Peyer's patch (tissue), 4 donors: ENCODE measurements at places on chromosomes 6 and 20. TPM values are rescaled to one million over a fixed set of nuclear protein-coding genes. Genes with fewer than 3 reads are reported as not detected.

The ARFGEF3 gene
- 8.9 TPM for total RNA-seq

The FAM83C gene
- not detected for total RNA-seq

The C6orf15 gene
- not detected for total RNA-seq

The FKBP1C gene
- not detected for total RNA-seq

The SAPCD1 gene
- total RNA-seq = 9.3 TPM

The CBLN4 gene
- total RNA-seq = not detected

The SLC2A10 gene
- 8.3 TPM for total RNA-seq

The PRND gene
- not detected for total RNA-seq

The TRIM40 gene
- 13.7 TPM for total RNA-seq

The DEFB116 gene
- not detected for total RNA-seq
